ENCODE measurements at places on chromosomes 3 and 15. TPM values are rescaled to one million over a fixed set of nuclear protein-coding genes. Genes with fewer than 3 reads are reported as not detected.

DNA sequence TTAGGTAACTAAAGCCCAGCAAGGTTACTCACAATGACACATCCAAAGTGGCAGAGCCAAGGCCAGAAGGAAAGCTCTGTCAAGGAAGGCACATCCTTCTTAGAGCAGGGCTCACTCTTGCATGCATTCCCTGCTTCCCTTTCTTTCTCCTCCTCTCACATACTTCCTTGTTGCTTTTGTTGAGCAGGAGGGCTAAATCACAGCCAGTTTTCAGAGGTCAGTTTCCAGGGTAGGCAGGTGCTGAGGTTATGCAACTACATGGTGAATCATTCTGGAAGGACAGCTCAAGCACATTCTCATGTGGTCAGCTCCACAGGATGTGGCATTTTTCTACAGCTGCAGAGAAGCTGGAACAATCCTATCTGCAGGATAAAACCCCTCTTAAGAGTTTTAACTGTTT is 275.6 kb downstream of the ZNF621 start:
- DNase-seq: no peak

DNA sequence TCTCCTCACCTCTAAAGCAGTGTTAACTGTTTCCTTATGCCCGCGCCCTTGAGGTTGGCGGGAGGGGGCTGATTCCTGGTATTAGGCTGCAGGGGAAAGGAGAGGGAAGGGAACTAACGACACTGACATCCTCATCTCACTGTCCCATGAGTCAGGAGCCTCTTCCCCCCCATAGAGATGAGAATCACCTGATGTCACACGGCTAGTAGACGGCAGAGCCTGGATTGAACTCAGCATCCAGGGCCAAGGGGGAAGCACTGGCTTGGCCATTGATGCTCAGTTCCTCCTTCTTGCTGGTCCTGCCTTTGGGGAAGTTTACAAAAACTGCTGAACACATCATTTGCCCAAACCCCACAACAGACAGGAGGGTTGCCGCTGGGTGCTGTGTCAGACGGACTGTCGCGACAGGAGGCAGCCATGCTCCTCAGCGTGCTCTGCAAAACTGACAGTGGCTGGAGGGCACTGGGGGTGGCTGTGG is 38.5 kb downstream of the IDH2 start:
- DNase-seq: no peak

ANO10 gene
- 21.1 TPM for total RNA-seq

GRCh38 chr3:39559543-39559942 is 92.1 kb downstream of the MOBP start:
- DNase-seq: no peak

- DNase-seq: no peak
Observed at GRCh38 chr3:39784922-39785321, 24.5 kb upstream of the MYRIP start.

DNA sequence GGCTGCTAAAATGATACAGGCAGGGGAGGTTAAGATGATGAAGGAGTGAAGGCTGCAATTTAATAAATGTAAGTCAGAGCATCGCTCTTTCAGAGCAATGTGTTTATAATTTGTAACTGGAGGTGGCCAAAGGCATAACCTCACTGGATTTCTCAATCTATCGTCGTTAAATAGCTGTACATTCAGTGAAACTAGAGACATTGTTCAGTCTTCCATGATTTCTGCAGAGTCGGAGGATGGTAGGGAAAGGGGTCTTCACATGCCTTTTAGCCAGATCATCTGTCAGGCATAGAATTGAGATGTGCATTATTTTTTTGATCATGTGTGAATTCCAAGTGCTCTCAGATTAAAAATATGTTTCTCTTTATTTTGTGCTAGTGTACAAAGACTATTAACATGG is 315.4 kb downstream of the OXSM start:
- DNase-seq: no peak

C3orf80 gene
- 0.53 TPM for total RNA-seq

- no peak for DNase-seq
Observed at GRCh38 chr15:92963794-92964193, 63.7 kb downstream of the CHD2 start.

GRCh38 chr3:171660188-171660587 is 150.1 kb downstream of the PLD1 start:
- DNase-seq: no peak
